Mesothelial cell of epicardium (in vitro differentiated cells): ENCODE measurements at places on chromosomes 5 and 9. TPM values are rescaled to one million over a fixed set of nuclear protein-coding genes. Genes with fewer than 3 reads are reported as not detected.

Gene C5orf34
- total RNA-seq = 3.3 to 5.5 TPM (median 4.1 TPM) in 3 replicates

Gene KCNV2
- total RNA-seq = not detected in 3 replicates

Gene RUFY1
- 46.3 to 55.9 TPM (median 51.5 TPM) in 3 replicates for total RNA-seq

Gene FOXD4L5
- total RNA-seq = 0.16 to 0.29 TPM (median 0.22 TPM) in 3 replicates

Gene IDNK
- 3.3 to 5.0 TPM (median 4.0 TPM) in 3 replicates for total RNA-seq

Gene ARHGEF37
- 9.1 to 10.1 TPM (median 10.0 TPM) in 3 replicates for total RNA-seq

- no peak for DNase-seq
Measured at GRCh38 chr5:112616812-112617547, 120.7 kb upstream of the APC start.

- no peak for DNase-seq
Measured at GRCh38 chr5:2102819-2103776, 220.4 kb upstream of the IRX4 start.

GRCh38 chr5:61866930-61867329, 439.1 kb upstream of the KIF2A start:
- no peak for DNase-seq

- DNase-seq = no peak
Measured at GRCh38 chr5:178364326-178364675, 131.7 kb upstream of the PHYKPL start.

DNA sequence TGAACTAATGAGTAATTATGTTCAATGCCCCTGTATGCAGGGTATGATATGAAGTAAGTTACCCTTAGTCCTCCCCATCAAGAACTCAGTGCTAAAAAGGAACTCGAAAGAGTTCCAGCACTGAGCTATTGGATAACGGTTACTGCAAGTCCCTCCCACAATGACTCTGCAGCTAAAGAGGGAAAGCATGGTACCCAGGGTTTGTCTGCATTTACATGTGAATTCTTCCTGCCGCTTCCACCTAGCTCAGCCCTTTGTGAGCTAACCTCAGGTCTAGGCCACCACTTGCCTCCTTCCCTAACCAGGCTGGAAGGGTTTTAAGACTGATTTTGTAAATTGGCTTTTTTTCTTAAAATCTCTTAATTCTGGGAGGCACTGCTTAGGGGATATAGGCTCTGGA, 376.8 kb downstream of the EBF1 start:
- no peak for DNase-seq

- DNase-seq = no peak
Measured at GRCh38 chr5:123535648-123536047, 23.7 kb downstream of the CSNK1G3 start.

DNA sequence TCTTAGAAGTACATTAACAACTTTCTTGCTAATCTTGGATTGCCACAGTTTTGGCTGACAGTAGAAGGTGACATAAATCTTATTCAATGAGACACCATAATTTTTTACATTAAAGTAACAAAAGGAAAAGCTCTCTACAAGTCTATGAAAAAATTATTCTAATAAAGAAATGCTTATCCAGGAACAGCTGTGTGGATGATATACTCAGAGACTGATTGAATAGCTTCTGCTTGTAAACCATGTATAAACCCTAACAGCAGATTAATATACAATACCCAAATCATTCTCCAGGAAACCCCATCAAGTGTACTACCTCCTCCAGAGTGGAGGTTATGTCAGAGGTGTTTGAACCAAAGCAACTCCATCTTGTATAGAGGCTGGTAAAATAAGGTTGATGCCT, 581.4 kb upstream of the PTGER4 start:
- no peak for DNase-seq

- no peak for DNase-seq
Measured at GRCh38 chr9:90038763-90039162, 434.0 kb downstream of the GADD45G start.

DNA sequence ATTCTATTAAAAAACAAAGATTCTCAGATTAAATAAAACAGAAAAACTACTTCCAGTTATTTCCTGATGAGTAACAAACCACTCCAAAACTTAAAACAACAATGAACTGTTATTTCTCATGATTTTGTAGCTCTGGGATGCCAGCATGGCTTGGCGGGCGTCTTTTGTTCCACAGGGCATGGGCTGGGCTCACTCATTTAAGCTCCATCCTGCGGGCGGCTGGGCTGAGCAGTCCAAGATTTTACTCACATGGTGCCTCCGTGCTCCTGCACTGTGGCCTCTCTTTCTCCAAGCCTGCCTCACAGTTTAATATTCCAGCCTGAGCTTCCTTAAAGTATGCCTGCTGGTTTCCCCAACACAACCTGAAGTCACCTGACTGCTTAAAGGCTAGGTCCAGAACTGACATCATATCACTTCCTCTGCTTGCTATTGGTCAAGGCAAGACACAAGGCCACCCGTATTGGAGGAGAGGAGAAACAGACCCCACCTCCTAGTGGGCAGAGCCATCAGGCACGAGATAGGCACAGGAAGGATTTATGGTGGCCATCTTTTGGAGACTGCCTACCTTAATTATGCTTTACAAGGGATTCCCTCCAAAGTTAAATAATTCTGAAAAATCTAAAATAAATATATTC, 41.6 kb upstream of the ZBTB43 start:
- DNase-seq = no peak

DNA sequence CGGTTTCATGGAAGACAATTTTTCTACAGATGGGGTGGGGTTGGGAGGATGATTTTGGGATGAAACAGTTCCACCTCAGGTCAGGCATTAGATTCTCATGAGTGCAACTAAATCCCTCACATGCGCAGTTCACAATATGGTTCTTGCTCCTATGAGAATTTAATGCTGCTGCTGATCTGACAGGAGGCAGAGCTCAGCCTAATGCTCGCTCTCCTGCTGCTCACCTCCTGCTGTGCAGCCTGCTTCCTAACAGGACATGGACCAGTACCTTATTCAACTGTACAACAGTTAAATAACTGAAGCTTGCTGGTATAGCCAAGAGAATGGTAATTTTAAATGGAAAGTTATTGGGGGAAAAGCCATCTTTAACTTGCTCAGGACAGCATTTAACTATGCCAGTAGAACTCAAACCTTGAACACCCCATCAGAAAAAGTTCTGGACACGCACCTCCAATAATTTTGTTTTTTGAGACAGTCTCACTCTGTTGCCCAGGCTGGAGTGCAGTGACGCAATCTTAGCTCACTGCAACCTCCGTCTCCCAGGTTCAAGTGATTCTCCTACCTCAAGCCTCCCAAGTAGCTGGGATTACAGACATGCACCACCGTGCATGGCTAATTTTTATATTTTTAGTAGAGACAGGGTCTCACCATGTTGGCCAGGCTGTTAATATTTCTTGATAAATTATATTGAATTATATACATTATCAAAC, 27.7 kb downstream of the HMGCR start:
- no peak for DNase-seq

DNA sequence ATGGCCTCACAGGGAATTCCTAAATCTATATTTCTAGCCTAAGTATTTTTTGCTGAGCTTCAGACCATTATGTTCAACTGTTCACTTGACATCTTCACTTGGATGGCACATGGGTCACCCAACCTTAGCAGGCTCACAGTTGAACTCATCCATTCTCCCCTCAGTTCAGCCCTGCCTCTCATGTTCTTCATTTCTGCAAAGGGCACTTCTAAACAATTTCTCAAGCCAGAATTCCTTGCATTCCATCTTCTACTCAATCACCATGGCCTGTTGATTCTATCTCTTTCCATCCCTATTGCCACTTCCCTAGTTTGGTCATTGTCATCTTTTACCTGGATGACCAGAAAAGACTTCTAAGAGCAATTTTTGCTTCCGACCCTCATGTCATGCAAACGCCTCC, 7.3 kb upstream of the RGS3 start:
- no peak for DNase-seq

GRCh38 chr9:126470241-126470993, 143.3 kb upstream of the LMX1B start:
- DNase-seq = no peak

- DNase-seq = no peak
Measured at GRCh38 chr5:41883243-41883642, 13.0 kb upstream of the OXCT1 start.

GRCh38 chr9:96646081-96646991, 8.8 kb downstream of the PRXL2C start:
- no peak for DNase-seq

DNA sequence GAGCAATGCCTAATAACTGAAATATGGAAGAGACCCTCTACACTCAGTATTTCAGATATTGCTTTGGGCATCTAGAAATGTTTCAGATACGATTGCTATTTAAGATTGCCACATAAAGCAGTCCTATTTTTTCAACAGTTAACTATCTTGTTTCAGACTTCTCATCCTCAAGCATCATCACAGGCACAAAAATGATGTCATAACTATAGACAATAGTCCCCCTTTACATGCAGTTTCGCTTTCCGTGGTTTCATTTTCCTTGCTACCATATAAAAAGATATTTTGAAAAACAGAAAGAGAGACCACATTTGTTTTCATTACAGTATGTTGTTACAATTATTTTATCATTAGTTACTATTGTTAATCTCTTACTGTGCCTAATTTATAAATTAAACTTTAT, 347.4 kb downstream of the NDUFS4 start:
- no peak for DNase-seq

DNA sequence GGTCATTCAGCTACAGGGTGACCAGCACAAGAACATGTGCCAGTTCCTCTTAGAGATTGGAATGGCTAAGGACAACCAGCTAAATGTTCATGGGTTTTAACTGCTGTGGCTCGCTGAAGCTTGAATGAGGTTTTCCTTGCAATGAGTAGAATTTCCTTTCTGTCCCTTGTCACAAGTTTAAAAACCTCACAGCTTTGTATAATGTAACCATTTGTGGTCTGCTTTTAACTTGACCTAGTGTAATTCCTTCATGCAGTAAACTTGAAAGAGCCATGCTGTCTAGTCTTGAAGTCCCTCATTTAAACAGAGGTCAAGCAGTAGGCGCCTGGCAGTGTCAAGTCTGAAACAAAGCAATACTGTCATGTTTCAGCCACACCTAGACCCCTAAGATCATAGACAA, 181.3 kb upstream of the DMRT1 start:
- no peak for DNase-seq
